ENCODE measurements at places on chromosomes 2 and 18.

GRCh38 chr2:8554296-8554806 is 127.5 kb upstream of the ID2 start:
- no peak for DNase-seq

GRCh38 chr2:183597841-183598240 is 473.6 kb downstream of the NUP35 start:
- DNase-seq, result no peak

DNA sequence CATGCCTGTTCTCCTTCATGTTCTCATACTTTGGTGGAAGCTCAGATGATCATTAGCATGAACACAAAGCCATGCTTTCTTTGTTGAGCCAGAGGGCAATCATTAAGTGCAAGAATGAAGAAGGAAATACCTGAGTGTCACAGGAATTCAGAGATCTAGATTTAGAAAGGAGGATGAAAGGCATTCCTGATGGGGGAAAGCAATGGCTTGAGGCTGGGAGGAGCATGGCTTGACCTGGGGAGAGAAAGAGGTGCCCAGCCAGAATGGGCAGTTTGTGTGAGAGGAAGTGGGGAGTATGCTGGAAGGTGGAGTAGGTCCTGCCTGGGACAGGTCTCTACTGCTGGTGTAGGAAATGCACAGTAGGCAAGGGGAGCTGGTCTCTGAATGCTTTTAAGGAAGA is 35.1 kb downstream of the SLC4A3 start:
- no peak for DNase-seq

DNA sequence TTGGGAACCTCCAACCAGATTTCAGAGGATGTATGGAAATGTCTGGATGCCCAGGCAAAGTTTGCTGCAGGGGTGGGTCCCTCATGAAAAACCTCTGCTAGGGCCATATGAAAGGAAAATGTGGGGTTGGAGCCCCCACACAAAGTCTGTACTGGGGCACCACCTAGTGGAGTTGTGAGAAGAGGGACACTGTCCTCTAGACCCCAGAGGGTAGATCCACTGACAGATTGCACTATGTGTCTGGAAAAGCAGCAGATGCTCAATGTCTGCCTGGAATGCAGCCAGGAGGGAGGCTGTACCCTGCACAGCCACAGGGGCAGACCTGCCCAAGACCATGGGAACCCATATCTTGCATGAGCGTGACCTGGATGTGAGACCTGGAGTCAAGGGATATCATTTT is 573.7 kb upstream of the NXPH2 start:
- DNase-seq, result no peak

All from activated CD8-positive, alpha-beta memory T cell treated with anti-CD3 and anti-CD28 coated beads for 1 hour (primary cell).